Stimulated activated CD8-positive, alpha-beta memory T cell treated with anti-CD3 and anti-CD28 coated beads, Interleukin-7, amount 100 ng/mL, for 1 hour (primary cell): ENCODE measurements at places on chromosomes 12 and 14.

- DNase-seq = no peak
These were observed 30.9 kb downstream of the GPR137C start for GRCh38 chr14:52583544-52583943.

DNA sequence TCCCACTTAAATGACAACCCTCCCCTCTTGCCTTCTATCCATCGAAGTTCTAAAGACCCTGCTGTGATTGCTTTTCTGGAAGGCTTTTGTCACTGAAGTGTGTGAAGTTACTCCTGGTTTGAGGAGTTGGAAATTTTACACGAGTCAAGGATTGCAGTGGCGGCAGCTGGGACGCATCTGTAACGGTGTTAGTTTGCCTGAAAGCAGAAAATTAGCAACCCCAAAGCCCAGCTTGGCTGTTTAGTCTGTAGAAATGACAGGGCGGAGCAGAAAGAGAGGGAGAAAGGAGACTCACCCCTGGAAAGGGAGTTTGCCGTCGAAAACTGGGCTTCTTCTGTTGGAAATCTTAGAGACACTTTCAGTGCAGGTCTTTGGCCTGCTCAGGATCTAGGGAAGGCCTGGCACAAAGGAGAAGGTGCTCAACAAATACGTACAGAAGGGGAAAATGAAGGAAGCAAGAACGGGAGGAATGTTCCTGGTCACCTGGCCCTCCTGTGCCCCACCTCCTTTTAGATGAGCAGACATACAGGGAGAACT, 931 bp upstream of the MYF5 start:
- DNase-seq = no peak

- DNase-seq = no peak
These were observed 97.8 kb downstream of the ETNK1 start for GRCh38 chr12:22722779-22723178.

DNA sequence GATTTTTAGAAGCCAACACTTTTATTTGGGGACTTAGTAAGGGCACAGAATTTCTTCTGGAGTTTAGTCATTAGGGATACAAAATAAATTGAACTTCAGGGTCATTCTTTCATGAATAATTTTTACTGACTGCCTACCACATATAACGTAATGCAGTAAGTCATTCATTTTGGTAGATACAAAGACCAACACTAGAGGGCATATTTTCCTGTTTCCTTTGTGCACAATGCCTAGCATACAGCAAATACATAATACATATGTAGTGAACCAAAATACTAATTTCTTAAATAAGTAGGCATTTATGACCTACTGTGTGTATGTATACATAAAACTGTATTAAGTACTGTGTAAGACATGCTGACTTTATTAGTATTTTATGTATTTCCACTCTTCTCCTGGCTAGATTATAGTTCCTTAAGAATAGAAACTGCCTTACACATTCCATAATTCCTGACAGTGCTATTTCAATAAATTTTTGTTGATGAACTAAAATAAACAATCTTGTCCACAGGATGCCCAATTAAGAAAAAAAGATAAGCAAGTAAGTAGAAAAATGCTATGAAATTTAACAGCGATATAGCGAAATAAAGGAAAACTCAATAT, 47.9 kb downstream of the PPP1R12A start:
- no peak for DNase-seq

DNA sequence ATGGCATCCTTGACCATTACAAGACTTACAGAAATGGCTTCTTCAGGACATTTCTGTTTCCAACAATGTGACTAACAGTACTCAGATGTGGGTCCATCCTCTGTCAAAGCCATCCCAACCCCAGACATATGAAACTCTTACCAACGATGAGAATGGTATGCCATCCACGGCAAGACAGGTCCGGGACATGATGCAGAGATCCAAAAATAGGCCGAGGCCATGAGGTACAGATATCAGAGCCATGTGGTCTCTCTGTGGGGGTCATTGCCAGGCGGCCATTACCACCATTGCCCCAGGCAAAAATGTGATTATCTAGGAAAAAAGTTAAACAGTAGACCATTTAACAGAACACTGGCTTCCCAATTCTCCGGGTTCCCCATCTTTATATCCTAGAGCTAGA, 27.5 kb downstream of the ZC2HC1C start:
- no peak for DNase-seq

GRCh38 chr12:5503774-5504173, 71.9 kb downstream of the NTF3 start:
- no peak for DNase-seq

DNA sequence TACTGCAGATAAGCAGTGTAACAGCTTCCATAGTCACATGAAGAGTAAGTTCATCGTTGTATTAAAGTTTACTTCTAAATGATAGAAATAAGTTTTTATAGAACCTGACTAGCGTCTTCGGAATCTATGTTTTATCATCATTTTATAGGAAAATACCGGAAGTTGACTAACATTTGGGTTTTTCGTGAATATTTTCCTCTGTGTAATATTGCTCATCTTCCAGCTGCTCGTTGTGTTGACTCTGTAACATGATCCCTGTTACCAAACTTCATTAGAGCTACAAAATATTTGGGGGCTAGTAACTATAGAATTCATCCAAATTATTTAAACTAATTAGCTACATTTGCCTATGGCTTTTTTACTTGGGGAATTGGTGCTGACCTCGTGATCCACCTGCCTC, 37.2 kb downstream of the DDX51 start:
- no peak for DNase-seq

- no peak for DNase-seq
These were observed 2.9 kb upstream of the DYRK2 start for GRCh38 chr12:67645601-67646000.

DNA sequence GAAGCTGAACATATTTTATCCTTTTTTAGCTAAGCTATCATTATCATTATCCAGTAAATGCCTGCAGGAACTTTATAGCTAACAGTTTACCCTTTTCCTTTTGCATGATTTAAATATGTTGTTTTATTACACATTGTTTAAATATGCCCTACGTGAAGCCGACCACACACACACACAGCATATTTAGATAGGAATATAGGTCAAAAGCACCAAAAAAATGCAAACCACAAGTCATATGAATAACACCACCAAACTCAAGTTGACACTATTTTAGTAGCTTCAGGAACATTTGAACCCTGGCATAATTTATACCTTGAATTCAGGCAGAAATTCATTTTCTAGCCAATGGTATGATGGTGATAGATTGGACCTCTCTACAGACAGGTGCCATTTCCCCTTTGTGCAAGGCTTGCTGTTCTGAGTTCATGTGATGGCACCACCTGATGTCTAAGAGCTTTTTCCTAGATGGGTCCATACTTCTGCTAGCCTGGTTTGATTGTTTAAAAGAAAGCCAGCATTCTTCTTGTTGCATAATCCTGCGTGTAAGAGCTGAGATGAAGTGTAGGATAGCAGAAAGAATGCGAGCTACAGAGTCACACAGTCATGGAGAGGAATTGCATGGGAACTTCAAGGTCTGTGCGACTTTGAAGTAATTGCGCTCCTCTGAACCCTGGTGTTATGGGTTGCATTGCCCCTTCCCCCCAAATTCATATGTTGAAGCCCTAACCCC, 454.8 kb upstream of the SOX5 start:
- no peak for DNase-seq

GRCh38 chr12:123995023-123995748, 22.2 kb downstream of the ZNF664 start:
- no peak for DNase-seq

GRCh38 chr14:61618448-61618847, 76.9 kb upstream of the HIF1A start:
- no peak for DNase-seq

DNA sequence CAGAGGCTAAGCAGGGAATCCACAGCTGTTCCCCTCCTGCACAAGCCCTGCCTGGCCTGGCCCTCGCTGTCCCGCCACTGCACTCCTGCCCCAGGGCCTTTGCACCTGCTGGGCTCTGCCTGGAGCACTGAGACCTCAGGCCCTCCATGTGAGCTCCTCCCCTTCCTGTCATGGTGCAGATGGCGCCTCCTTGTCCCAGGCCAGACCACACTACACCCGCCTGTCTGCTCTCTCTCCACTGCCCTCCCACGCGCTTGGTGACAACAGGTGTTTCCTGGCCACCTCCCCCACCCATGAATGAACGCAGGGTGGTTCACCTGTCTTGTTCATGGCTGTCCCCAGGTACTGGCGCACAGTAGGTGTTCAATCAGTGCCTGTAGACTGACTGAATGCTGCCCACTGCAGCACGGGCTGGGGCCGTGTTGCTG, 82.9 kb downstream of the NCOR2 start:
- no peak for DNase-seq

DNA sequence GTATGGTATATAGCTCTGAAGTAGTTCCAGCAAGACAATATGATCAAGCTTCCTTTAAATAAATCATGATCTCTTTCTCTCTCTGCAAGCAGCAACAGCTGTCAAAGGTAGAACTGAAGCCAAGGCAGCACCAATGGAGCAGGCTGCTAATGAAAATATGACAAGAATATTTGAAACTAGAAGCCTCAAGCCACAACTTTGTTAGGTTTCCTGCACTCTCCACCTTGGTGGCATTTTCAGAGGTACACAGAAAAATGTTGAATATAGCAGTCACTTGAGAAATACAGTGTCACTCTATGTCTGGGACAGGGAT, 43.8 kb upstream of the PSMA6 start:
- DNase-seq = no peak

DNA sequence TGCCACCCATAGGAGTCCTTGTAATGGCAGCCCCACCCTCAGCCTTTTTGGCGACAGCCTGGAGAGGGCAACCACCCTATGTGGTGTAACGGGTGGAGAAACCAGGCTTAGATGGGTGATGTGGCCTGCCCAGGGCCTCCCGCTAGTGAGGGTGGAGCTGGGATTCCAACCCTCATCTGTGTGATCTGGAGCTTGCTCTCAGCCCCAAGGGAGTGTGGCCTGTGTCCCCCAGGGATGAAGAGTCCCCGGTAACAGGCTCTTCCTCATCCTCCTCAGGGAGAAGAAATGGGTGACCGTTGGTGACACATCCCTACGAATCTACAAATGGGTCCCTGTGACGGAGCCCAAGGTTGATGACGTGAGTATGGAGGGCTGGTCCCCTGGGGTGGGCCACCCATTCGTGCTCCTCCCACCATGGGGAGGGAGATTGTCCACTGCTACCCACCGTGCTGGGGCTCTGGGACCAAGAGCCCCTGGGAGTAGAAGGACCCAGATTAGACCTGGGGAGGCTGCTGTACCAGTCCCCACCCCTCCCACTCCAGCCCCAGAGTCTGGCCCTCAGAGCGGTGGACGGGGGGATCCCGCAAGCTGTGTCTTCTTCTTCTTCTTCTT, 8.8 kb downstream of the BCL7A start:
- no peak for DNase-seq

DNA sequence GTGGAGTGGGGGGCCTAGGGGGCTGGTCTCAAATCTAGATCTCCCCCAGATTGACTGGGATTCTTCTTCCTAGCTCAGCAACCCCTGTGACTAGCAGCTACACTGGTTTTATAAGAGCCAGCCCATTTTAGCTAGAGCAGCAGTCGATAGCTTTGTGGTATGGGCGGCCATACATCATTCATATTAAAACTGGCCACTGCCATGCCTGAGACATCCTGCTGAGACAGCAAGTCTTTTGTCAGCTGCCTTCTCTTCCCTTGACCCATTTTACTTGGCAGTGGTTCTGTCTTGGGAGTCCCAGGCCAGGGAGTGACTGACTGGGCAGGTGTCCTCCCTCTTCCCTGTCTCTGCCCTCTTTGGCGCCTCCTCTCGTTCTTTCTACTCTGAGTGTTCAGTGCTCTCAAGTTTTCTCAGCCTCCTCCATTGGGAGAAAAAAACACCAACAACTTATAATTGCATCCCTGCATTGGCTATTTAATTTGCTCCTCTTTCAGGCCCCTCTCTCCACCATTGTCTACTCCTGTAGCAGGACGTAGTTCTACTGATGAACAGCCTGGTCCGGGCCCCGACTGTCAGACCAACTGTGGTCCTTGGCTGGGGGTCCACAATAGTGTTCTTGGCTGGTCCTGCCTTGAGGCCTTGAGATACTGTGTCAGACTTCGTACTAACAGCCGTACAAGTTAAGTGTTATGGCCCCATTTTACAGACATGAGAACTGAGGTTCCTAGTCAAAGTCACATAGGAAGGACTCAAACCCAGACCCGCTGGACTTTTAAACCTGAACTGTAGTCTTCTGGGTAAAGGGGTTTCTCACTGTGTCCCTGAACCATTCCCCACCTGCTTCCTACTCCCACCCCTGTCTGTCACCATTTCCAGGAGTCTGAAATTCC, 18.3 kb upstream of the JDP2 start:
- DNase-seq = no peak

DNA sequence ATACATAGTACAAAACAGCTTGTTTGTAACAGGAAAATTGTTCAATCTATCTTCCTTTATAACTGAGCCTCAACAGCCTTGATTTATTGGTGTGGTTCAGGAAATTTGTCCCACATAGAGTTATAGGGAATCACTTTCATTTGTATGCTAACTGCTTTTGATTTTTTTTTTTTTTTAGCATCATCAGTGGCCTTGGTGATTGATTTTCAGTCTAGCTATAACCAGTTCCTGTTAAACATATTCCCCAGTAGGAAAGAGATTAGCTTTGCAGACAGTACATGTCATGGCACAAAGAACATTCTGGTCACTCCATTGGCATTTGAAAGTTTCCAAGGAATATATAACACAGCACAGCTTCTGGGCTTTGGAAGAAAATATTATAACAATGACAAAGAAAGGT, 337.3 kb upstream of the TMPO start:
- DNase-seq = no peak

DNA sequence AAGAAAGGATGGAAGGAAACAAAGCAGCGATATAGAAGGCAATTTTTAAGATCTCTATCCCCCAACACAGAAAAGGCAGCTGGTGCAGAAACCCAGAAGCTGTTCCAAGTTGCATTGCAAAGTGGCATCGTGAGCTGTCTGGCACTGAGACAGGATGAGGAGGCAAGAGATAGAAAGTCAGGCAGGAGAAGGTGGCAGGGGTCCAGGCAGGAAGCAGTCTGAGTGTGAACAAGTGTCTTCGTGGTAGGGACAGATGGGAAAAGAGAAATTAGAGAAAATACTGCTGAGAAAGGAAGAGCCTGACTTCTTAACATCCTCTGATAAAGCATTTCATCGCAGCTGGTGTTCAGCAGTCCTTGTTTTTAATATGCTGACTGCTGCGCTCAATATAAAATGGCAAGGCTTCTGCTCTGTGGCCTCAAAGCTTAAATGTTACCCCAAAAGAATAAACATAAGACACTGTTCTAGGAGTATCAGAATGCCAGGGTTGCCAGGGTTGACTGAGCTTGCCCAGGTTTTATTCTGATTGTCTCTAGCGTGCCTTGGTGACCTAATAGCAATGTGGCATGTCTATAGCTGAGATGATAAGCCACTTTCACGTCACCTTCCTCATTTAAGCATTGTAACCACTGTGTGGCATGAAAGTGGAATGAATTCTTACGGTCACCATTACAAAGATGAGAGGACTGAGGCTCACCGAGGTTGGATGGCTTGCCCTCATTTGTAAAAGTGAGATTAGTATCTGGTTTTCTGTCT, 397.6 kb downstream of the NUAK1 start:
- no peak for DNase-seq

DNA sequence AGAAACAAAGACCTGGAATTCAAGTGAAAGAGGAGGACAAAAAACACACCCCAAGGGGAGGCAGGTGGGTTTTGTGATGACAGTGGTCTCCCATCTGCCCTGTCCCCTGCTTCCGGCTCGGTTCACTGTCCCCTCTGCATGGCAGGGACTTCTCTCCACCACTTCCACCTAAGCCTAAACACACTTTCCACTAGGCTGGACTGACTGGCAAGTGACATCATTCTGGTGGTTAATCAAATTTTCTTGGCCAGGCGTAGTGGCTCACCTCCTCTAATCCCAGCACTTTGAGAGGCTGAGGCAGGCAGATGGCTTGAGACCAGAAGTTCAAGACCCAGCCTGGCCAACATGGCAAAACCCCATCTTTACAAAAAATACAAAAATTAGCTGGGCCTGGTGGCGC, 11.9 kb downstream of the PLEKHG6 start:
- no peak for DNase-seq

GRCh38 chr12:26452511-26452910, 257.1 kb downstream of the SSPN start:
- no peak for DNase-seq
